Daoy (cell line): ENCODE measurements at places on chromosomes 2 and 18. TPM values are rescaled to one million over a fixed set of nuclear protein-coding genes. Genes with fewer than 3 reads are reported as not detected.

Gene PRPF40A
- 179 and 255 TPM in 2 replicates for total RNA-seq

Gene ELAC1
- 8.3 and 13.0 TPM in 2 replicates for total RNA-seq

Gene HOXD4
- 1.5 and 2.5 TPM in 2 replicates for total RNA-seq

Gene NAT8
- total RNA-seq: not detected in 2 replicates

Gene SCG2
- total RNA-seq: 0.95 and 3.0 TPM in 2 replicates

Gene SLC16A14
- 1.9 and 2.1 TPM in 2 replicates for total RNA-seq

Gene DDX1
- total RNA-seq: 134 and 135 TPM in 2 replicates

Gene ZNF804A
- total RNA-seq: 0.27 and 1.5 TPM in 2 replicates

Gene NT5DC4
- total RNA-seq: not detected in 2 replicates

Gene ARHGAP25
- total RNA-seq: 0.51 and 1.7 TPM in 2 replicates

Gene TMEM182
- total RNA-seq: 5.4 and 6.1 TPM in 2 replicates

Gene LRP2
- total RNA-seq: under 0.01 TPM in 1 of 2 replicates, not detected in the other

Gene PLB1
- total RNA-seq: 0.83 and 0.86 TPM in 2 replicates

Gene RAD51AP2
- total RNA-seq: not detected in 2 replicates
